ENCODE measurements at places on chromosomes 11 and 22.

DNA sequence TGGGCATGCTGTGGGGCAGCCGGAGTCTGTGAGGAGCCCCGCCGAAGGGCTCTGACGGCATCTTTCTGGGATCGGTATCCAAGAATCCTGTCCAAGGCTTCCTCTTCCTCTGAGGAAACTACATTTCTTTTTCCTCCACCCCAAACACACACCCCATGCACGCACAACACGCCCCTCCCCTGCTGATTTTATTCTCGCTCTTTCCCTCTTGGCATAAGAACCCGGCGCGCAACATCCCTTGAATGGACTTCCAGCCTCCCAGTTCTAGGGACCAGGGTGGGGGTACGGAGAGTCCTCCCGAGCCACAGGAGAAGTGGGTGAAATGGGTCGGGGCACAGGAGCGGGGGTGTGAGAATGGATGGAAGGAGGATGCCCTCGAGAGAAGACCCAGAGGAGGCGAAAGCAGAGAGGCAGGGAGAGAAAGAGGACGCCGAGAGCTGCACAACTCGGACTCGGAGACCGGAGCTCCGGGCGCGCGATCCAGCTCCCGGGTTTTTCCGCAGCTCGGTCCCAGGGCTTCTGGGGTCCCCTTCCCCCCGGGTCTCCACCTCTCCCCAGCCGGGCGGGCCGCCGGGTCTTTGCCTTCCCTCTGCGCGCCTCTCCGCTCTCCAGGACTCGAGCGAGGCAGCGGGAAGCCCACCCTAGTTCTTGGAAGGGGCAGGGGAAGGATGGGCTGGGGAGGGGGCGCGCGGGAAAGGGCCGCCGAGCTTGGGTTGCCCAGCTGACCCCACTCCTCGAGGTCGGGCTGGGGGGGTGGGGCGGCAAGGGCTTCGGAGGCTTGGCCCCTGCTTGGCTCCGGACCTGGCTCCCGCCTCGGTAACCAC, 1.5 kb upstream of the LARGE1 start:
- peak; percentile 29 for DNase-seq

DNA sequence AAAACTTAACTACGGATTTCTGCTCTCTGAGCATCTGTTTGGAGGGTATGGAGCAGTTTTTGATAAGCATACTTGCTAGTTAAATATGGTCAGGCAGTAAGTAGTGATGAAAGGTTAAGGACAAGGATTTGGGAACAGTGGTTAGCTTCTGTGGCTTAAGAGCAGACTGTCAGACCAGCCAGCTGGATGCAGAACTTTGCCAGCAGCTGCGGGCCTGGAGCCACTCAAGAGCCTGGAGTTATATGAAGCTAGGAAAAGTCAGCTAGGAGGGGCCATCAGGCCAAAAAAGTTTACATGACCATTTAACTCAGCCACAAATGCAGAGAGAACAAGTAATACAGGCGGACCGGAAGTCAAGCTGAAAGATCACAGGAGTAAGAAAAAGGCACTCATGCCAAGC, 1817.7 kb downstream of the LRRC4C start:
- no peak for DNase-seq

DNA sequence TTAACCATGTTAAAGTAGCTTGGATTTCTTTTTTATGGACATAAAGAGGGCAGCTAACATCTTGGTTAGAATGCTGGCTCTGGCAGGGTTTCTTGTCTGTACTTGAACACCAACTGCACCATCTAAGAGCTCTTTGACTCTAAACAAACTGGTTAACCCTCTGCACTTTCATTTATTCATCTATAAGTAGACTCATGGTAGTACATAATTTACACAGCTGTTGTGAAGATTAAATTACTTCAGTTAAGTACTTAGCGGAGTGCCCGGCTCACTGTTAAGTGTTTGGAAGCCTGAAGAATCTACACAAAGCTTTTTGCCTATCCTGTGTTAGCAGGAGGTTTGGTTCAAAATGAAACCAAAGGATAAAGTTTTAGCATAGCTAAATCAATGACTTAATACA, 846.2 kb upstream of the API5 start:
- DNase-seq: no peak

DNA sequence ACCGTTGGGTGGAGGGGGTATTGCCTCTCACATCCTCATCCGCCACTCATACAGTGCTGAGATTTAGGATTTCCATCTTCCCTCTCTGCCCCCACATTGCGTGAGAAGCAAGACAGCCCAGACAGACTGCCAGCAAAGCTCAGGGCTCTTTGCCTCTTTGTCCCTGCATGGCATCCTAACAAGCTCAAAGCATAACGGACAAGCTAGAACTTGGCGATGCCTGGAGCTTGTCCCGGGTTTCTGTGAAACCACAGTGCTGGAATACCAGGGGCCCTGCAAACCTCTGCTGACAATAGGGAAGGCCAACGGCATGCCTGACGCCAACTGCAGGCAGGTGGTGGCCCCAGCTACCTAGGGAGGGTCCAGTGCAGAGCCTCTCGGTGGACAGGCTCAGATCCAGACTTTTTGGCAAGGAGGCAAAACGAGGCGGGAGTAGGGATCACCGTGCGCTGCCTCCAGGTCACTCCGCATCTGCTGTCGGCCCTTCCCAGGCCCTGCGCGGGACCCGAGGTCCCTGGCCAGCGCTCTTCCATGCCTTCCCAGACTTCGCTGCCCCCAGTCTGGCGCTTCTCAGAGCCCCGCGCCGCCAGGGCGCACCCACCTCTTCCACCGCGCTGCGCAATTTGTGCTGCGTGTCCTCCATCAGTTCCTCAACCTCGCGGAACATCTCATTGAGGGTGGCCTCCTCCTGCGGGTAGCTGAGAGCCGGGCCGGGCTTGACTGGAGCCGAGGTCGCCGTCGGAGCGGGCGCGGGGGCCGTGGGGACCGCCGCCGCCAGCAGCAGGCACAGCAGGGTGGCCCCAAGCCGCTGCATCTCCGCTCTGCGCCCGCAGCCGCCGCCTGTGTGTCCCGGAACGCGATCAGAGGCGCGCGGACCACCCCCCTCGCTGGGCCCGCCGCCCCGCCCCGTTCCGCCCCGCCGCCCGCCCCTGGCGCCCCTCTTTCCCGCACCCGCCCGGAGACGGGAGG, at the start of gene DKK3:
Gene DKK3 (minus strand): TSS at position 858 of the 969 bp plus-strand sequence. CDS start 44 bp downstream, at position 814.
- DNase-seq: no peak

GRCh38 chr11:74141241-74141695, 29.5 kb downstream of the C2CD3 start:
- DNase-seq: peak; percentile 81

DNA sequence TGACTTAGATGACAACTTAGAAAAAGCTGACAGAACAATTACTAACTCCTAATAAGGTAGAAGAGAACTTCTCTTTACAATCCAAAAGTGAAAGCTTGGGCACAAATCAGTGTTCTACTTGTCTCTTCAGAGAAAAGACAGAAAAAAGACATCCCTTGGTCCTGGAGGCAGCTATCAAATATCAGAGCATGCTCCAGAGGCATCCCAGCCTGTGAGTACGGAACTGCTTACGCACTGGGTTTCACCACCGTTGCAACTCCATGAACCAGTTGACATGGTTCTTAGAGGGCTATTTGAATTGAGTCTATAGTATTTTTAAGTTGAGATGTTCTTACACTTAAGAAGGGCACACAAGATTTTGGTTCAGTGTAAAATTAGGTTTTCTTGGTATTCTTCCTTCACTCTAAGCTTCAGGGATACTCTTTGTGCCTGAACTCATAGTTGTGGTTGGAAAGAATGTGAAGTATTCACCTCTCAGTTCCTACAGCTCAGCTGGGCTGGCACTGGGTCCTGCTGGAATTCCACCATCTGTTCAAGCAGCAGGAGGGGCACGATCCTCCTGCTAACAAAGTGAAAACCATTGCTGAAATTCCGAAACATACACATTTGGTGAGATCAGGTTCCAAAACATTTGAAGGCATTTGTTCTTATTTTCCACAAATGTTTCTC, 6.3 kb downstream of the AKIP1 start:
- peak; percentile 89 for DNase-seq

DNA sequence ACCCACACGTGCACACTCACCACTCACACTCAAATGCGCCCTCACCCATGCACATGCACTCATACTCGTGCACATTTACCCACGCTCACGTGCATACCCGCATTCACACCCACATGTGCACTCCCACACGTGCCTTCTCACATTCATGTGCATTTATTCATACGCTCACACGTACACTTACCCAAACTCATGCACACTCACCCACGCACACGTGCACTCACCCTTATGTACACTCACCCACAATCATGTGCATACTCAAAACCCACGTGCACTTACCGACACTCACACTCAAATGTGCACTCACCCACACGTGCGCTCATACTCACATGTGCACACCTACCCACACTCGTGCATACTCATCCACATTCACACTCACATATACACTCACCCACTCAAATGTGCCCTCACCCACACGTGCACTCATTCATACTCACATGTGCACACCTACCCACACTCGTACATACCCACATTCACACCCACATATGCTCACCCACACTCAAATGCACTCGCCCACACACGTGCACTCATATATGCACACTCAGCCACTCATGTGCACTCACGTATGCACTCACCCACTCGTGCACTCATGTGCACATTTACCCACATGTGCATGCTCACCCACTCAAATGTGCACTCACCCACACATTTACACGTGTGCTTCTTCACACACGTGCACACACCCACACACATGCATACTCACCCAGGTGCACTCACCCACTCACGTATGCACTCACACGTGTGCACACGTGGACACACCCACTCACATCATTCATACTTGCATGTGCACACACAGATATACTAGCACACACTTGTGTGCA, 84.4 kb downstream of the TRMU start:
- no peak for DNase-seq
